Activated B cell treated with CpG ODN at 0.5 μM for 24 hours (primary cell): ENCODE measurements at places on chromosomes 7 and 10.

GRCh38 chr10:113897693-113898618 is 43.5 kb downstream of the NHLRC2 start:
- DNase-seq, result no peak

- no peak for DNase-seq
Measured at GRCh38 chr7:22882106-22882505, 59.5 kb upstream of the TOMM7 start.

DNA sequence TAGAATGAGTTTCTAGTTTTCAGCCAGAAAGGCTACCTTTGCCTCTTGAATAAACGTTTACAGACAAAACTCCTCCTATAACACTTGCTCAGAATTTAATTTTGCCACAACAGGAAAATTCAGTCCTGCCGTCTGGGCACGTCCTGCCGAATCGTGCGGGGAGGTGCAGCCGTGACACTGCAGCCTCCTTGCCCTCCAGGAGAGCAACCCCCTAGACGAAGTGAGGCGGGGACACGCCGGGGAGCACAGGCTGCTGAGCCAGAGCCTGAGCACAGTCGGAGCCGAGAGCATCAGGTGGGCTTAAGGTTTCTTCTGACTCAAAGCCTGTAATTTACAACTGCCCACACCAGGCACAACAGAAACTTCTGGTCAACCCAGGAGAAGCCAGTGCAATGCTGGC is 102.3 kb downstream of the DYNC2I1 start:
- DNase-seq, result no peak

DNA sequence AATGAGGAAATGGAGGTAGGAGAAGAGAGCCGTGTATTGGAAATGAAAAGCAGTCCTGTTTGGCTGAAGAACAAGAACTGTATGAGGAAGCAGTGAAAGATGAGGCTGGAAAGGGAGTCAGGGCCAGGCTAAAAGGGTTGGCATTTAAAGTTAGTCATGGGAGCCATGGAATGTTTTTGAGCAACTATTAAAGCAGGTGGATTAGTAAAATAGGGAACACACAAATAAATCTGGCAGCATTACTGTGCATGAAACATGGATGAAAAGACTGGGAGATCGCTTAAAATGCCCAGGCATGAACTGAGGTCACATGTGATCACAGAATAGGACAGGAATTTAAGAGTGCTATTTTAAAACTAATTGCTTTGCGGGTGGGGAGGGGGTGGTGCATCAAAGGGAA is 1.4 kb upstream of the IFRD1 start:
- no peak for DNase-seq

DNA sequence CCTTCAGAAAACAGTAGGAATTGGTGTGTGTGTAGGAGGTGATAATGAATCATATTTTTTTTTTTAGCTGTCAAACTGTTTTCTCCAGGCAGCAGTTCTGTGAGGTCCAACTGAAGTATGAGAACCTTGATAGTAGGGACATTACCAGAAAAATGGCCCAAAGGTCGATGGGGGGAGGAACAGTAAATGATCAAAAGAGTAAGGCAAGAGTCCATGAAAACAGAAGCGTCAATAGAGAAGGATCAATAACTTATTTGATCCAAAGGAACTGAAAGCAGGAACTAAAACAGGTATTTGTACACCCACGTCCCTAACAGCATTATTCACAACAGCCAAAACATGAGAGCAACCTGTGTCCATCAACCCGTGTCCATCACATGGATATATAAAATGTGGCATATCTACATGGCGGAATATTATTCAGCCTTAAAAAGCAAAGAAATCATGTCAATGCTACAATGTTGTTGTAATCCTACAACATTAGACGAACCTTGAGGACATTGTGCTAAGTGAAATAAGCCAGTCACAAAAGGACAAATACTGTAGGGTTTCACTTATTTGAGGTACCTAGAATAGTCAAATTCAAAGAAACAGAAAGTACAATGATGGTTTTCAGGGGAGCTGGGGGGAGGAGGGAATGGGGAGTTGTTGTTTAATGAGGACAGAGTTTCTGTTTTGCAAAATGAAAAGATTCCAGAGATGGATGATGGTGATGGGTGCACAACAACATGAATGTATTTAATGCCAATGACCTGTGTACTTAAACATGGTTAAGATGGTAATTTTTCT is 214.0 kb upstream of the KLF14 start:
- DNase-seq, result no peak

DNA sequence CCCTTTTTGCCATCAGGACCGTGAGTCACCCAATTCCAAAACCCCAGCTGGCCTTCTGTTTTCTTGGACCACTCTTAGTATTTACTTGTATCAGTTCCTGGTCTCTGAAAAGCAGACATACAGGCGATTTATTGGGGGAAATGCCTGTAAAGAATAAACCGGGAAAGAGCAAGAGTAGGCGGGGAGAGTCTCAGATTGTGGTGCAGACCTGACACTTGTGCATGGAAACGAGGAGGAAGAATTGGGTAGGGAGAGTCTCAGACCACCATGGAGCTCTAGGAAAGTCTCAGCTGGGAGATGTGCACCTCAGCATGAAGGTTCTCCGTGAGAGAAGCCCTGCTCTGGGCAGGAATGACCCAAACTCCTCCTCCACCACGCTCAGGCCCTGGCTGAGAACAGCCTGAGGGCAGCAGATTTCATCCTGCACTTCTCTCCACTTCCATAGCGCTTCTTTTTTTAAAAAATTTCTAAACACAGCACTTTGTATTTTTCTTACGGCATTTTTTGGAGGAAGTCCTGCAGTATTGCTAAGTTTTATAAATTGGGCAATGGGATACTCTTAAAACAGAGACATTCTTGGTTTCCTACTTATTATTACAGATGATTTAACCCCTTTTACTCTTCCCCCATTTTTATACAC is 6.1 kb upstream of the TASOR2 start:
- DNase-seq, result no peak
